Ovary (tissue), 10 donors: ENCODE measurements at places on chromosomes 1 and 21. TPM values are rescaled to one million over a fixed set of nuclear protein-coding genes. Genes with fewer than 3 reads are reported as not detected.

SMIM1 gene
- total RNA-seq, result 21.4 TPM

DNA sequence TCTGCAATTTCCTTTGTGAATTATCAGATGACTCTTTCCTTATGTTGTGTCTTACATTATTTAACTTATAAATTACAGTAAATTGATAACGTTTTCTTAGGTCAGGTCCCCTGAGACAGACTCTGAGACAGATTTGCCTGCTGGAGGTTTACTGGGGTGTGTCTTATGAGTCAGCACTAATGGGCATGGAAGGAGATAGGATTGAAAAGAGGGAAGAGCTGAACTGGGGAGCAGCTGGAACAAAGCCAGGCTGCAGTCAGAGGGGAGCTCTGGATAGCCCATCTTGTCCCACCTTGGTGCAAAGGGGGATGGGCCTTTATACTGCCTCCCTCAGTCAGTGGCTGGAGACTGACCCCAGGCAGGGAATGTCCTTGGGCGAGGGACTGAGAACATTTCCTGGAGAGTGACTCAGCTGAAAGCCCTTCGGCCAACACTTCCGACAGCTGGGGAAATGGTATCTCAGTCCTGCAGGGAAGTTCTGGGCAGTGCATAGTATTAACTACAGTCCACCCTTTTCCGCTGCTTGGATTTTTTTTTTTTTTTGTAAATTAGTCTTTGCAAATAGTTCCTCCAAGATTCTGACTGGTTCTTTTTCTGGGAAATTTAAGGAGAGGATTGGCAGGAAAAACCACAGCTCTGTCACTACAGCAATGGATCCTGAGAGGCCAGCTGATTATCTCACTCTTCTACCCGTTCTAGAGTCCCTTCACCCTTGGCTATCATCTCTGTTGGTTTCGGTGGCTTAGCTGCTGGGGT, 39.1 kb upstream of the CDC42BPA start:
- no peak overlapping the region for H3K27ac ChIP-seq
- no peaks in the 10 kb centered on the region for H3K27me3 ChIP-seq
- DNase-seq, result peak; percentile 60
- H3K36me3 ChIP-seq, result no peaks in the 10 kb centered on the region

- no peaks in the 10 kb centered on the region for H3K4me1 ChIP-seq
- H3K4me3 ChIP-seq, result no peak overlapping the region
- no peaks in the 10 kb centered on the region for H3K36me3 ChIP-seq
- DNase-seq, result no peak
Measured at GRCh38 chr1:109837852-109838570, 72.6 kb upstream of the CSF1 start.

- no peaks in the 10 kb centered on the region for H3K27me3 ChIP-seq
- DNase-seq, result peak; percentile 66
- H3K36me3 ChIP-seq, result no peaks in the 10 kb centered on the region
Measured at GRCh38 chr1:247111700-247112478, 7.7 kb upstream of the ZNF669 start.

- no peaks in the 10 kb centered on the region for H3K36me3 ChIP-seq
- H3K27me3 ChIP-seq, result no peaks in the 10 kb centered on the region
- no peak overlapping the region for H3K27ac ChIP-seq
- DNase-seq, result no peak
- no peaks in the 10 kb centered on the region for H3K4me1 ChIP-seq
- no peak overlapping the region for H3K4me3 ChIP-seq
Measured at GRCh38 chr1:54437783-54438182, 31.6 kb upstream of the SSBP3 start.

DNA sequence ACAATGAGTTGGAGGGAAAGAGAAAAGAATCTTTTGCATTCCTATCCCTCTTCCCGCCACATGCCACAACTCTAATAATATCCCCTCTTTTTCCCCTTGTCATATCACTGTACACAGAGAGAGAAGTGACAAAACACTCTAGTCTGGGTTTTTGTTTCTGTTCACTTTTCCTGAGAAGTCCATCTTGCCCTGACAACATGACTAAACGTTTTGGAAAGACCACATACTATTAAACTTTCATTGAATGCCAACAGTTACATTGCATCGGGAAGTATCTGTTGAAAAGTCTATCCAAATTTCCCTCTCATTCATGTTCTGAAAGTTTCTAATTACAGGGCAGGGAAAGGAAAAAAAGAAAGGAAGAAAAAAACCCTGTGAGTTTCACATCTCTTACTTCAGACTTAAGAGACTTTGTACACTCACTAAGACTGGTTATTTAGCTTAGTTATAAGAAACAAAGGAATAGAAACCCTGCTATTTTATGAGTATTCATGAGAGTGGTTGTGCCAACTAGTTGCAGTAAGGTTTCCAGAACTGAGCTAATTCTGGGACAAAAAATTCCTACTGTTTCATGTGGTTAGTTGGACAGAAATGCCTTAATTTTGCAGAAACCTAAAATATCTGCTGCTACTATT, 16.9 kb downstream of the PLA2G4A start:
- no peak overlapping the region for H3K27ac ChIP-seq
- H3K4me1 ChIP-seq, result no peaks in the 10 kb centered on the region
- no peaks in the 10 kb centered on the region for H3K36me3 ChIP-seq

DNA sequence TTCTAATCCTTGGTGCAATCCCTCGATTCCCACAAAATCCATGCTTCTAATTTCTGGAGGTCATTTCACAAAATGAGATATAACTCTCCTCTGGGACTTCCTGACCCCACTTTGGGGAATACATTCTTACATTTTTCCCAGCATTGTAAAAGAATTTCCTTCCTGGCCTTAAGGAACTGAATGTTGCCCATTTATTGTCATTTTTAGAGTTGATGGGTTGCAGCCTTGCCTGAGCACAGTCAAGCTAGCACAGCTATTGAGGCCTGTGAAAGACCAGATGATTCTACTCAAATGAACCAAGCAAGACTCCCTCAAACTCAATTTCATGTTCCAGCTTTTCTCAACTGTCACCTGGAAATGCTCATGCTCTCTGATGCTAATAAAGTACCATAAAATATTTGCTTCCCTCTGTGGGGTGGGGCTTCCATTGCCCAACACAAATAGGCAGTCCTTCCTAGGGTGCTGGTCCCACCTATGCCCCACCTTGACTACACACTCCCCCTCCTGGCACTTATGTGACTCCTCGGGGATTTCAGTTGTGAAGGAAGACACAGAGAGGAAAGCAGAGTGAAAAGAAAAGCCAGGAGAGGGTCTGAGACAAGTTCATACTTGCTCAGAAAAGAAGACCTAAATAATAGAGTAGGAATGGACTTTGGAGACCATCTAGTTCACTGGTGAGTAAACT, 24.0 kb upstream of the CDC7 start:
- no peak for DNase-seq
- no peaks in the 10 kb centered on the region for H3K36me3 ChIP-seq
- H3K27ac ChIP-seq, result no peak overlapping the region
- no peaks in the 10 kb centered on the region for H3K4me1 ChIP-seq

DNA sequence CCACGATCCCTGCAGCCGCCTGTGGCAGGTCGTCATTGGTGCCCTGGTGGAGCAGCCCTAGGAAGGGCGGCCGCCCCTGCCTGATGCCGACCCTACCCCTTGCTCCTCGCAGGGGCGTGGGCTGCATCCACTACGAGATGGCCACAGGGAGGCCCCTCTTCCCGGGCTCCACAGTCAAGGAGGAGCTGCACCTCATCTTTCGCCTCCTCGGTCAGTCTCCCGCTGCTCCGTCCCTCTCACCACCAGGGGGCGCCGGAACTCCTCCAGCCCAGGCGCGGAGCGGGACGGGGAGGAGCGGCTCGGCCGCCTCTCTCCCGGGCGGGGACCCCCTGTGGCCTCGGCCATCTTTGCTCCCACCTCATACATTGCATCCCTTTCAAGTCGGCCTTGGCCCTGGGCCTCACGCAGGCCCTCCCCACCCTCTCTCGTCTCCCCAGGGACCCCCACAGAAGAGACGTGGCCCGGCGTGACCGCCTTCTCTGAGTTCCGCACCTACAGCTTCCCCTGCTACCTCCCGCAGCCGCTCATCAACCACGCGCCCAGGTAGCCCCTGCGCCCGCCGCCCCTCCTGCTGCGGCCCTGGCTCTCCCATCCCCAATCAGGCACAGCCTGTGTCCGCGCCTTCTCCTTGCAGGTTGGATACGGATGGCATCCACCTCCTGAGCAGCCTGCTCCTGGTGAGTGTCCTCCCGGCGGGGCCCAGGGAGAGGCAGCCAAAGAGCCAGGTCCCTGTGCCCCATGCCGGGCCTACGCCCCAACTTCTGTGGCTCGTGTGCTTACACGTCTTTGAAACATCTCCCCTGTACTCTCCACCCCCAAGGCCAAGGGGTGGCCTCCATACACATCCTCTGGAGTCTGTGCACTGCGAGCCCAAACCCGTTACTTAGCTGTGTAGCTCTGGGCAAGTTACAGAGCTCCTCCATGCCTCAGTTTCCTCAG, 24.7 kb downstream of the CDK18 start:
- H3K27me3 ChIP-seq, result no peaks in the 10 kb centered on the region
- H3K4me3 ChIP-seq, result no peak overlapping the region
- DNase-seq, result peak; percentile 93
- no peak overlapping the region for H3K27ac ChIP-seq
- peaks cover 3% of the 10 kb centered on the region for H3K4me1 ChIP-seq

- H3K4me3 ChIP-seq, result peak overlapping the region; percentile 4
- no peaks in the 10 kb centered on the region for H3K36me3 ChIP-seq
- peaks cover 13% of the 10 kb centered on the region for H3K4me1 ChIP-seq
- H3K27me3 ChIP-seq, result no peaks in the 10 kb centered on the region
Measured at GRCh38 chr1:44355582-44356305, 687 bp upstream of the ERI3 start.

DNA sequence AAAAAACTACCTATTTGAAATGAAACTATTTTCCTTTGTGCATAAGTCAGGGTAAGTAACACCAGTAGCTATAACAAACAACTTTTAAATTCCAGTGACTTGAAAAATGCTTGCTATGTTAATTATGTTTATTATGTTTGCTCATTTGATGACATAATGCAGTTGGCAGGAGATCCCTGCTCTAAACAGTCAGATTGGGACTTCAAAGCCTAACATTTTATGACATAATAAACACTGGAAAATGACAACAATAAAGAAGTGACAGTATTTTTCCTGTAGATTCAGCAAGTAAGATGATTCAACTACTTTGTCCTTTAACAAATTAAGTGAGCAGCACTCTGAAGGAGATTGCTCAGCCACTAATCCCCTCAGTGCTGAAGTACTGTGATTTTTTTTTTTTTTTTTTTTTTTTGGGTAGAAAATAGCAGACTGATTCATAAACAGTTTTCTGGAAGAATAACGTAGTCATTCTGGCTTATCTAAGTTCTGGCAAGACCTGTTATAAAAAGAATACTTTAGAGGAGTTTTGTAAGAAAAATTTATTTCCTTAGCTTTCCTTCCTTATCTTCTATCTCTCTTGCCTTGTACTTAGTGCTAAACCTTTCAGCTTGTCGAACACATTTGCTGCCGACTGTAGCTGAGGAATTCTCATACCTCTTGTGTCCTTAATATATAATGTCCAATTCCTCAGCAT, 207.2 kb downstream of the PTGER3 start:
- H3K36me3 ChIP-seq, result no peaks in the 10 kb centered on the region
- H3K4me1 ChIP-seq, result no peaks in the 10 kb centered on the region
- H3K27ac ChIP-seq, result no peak overlapping the region
- no peak overlapping the region for H3K4me3 ChIP-seq
